ENCODE measurements at places on chromosomes 11 and 22. TPM values are rescaled to one million over a fixed set of nuclear protein-coding genes. Genes with fewer than 3 reads are reported as not detected.

- no peaks in the 10 kb centered on the region for H3K36me3 ChIP-seq
- H3K27me3 ChIP-seq, result no peaks in the 10 kb centered on the region
- H3K4me3 ChIP-seq, result peak overlapping the region; percentile 47
- no peaks in the 10 kb centered on the region for H3K4me1 ChIP-seq
- no peak for DNase-seq
These were observed 868.5 kb downstream of the TBC1D22A start for GRCh38 chr22:47630741-47631534.

- H3K27ac ChIP-seq, result no peak overlapping the region
- H3K4me1 ChIP-seq, result peaks cover 3% of the 10 kb centered on the region
- no peak overlapping the region for H3K4me3 ChIP-seq
- no peaks in the 10 kb centered on the region for H3K36me3 ChIP-seq
- H3K27me3 ChIP-seq, result no peaks in the 10 kb centered on the region
These were observed 90.8 kb upstream of the APOA1 start for GRCh38 chr11:116928102-116928777.

GRCh38 chr11:57476047-57476756 lies 15.9 kb downstream of the RTN4RL2 start:
- H3K4me3 ChIP-seq, result peak overlapping the region; percentile 34
- H3K36me3 ChIP-seq, result no peaks in the 10 kb centered on the region
- H3K27me3 ChIP-seq, result peaks cover 15% of the 10 kb centered on the region
- DNase-seq, result no peak

GRCh38 chr11:72872012-72872411 lies 57.8 kb downstream of the ATG16L2 start:
- no peak for DNase-seq
- H3K4me1 ChIP-seq, result no peaks in the 10 kb centered on the region
- H3K27ac ChIP-seq, result no peak overlapping the region
- no peaks in the 10 kb centered on the region for H3K36me3 ChIP-seq
- no peak overlapping the region for H3K4me3 ChIP-seq

DNA sequence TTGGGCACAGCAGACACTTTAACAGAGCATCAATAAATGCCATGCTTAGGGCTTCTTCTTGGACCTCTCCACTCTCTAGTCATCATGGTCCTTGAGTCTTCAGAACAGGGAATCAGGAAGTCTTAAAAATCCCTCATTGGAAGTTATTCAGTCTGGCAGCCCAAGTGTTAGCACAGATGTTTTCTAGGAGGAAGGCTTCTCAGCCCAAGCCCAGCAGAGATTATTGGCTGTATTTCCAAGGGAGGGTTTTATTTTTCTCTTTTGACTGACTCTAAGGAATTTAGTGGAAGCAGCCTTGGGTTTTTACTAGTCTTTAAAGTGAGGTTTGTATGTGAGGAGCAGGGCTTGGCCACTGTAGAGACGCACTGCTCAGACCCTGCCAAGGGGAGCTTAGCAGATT lies 41.9 kb downstream of the CEP164 start:
- H3K4me3 ChIP-seq, result no peak overlapping the region
- no peak for DNase-seq
- H3K4me1 ChIP-seq, result no peaks in the 10 kb centered on the region

- no peaks in the 10 kb centered on the region for H3K27me3 ChIP-seq
- H3K27ac ChIP-seq, result no peak overlapping the region
- no peak for DNase-seq
- H3K4me3 ChIP-seq, result no peak overlapping the region
- peaks cover 4% of the 10 kb centered on the region for H3K4me1 ChIP-seq
- H3K36me3 ChIP-seq, result no peaks in the 10 kb centered on the region
These were observed 25.4 kb upstream of the MUC5B start for GRCh38 chr11:1197431-1197885.

GRCh38 chr11:45165386-45165785 lies 18.9 kb downstream of the PRDM11 start:
- H3K36me3 ChIP-seq, result no peaks in the 10 kb centered on the region
- peaks cover 3% of the 10 kb centered on the region for H3K4me1 ChIP-seq
- no peaks in the 10 kb centered on the region for H3K27me3 ChIP-seq

GRCh38 chr11:132123449-132123848 lies 753.0 kb downstream of the NTM start:
- H3K27me3 ChIP-seq, result peaks cover 5% of the 10 kb centered on the region
- no peak overlapping the region for H3K27ac ChIP-seq
- no peaks in the 10 kb centered on the region for H3K4me1 ChIP-seq
- no peak overlapping the region for H3K4me3 ChIP-seq
- no peaks in the 10 kb centered on the region for H3K36me3 ChIP-seq

GRCh38 chr22:22855617-22856308 lies 31.9 kb upstream of the IGLL5 start:
- H3K4me3 ChIP-seq, result no peak overlapping the region
- no peaks in the 10 kb centered on the region for H3K36me3 ChIP-seq
- H3K27ac ChIP-seq, result no peak overlapping the region

GRCh38 chr11:72338741-72339140 lies 94.8 kb upstream of the PHOX2A start:
- no peaks in the 10 kb centered on the region for H3K4me1 ChIP-seq
- no peaks in the 10 kb centered on the region for H3K36me3 ChIP-seq
- H3K27ac ChIP-seq, result no peak overlapping the region
- no peaks in the 10 kb centered on the region for H3K27me3 ChIP-seq
- no peak for DNase-seq

DNA sequence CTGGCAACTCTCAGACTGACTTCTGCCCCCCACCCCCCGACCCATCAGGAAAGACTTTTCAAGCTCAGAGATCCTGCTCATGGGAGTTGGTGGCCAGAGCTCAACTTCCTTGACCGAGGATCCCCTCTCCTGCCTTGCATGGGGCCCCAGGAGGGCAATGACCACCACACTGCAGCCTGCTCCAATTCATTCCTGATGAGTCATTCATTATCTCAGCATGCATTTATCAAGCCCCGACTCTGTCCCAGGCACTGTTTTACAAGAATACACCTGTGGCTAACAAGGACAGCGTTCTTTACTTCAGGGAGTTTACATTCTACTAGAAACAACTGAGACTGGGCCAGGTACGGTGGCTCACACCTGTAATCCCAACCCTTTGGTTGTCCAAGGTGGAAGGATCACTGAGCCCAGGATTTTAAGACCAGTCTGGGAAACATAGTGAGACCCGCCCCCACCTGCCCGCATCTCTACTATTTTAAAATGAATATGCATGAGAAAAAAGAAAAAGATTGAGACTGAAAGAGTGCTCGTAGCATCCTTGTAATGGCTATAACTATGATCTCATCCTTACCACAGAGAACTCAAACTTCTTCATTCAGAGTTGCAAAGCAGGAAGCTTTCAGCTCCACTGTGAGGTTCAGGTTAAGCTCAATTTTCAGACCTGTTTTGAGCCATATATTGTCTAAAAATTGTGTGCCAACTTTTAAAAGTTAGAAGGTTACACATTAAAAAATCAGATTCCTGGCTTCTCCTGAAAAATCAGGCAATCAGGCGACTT lies 60.4 kb downstream of the FEZ1 start:
- H3K27me3 ChIP-seq, result peaks cover 21% of the 10 kb centered on the region
- no peaks in the 10 kb centered on the region for H3K36me3 ChIP-seq
- no peak overlapping the region for H3K4me3 ChIP-seq
- DNase-seq, result no peak
- H3K27ac ChIP-seq, result no peak overlapping the region

DNA sequence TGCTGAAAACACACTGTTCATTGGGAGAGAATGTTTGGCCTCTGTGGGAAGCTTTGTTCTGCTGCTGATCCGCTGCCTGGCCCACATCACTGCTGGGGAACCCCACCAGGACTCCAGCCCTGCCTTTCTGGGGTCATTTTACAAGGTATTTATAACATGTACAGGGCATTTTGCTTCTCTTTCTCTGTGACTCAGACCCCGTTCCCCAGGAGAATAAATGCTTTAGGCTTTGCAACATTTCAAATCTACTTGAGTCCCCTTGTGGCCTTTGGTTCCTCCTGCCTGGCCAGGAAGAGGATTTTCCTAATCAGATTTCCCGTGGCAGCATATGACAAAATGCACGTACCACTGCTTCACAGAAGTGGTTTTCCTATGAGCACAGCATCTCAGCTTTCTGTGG lies 43.0 kb downstream of the BTG4 start:
- H3K27ac ChIP-seq, result no peak overlapping the region
- no peaks in the 10 kb centered on the region for H3K4me1 ChIP-seq
- no peaks in the 10 kb centered on the region for H3K36me3 ChIP-seq

- H3K27me3 ChIP-seq, result no peaks in the 10 kb centered on the region
These were observed 115.6 kb downstream of the SLC1A2 start for GRCh38 chr11:35303596-35304385.

DNA sequence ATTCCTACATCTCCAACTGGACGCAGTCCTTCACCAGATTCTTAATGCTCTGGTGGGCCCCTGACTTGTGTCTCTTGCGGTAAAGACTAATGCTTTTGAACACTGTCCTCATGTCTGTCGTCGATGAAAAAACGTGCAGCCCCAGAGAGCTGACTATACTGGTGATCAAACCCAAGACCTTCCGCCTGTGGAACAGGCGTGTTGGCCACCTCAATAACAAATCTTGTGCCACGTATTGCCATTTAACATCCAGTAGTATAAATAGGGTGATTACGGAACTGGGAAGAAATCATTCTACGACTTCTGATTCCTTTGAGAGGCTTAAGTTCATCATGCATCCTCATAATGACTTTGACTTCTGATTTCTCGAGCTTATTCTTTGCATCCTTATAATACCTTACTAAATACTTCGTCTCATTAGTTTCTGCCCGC lies 45.6 kb downstream of the OR4D9 start:
- H3K36me3 ChIP-seq, result no peaks in the 10 kb centered on the region
- peak overlapping the region; percentile 81 for H3K27ac ChIP-seq
- DNase-seq, result no peak
- peak overlapping the region; percentile 96 for H3K4me3 ChIP-seq
- no peaks in the 10 kb centered on the region for H3K27me3 ChIP-seq

The PANX1 gene
- total RNA-seq, result 59.3 TPM

The MMP12 gene
- not detected for total RNA-seq

The RASL10A gene
- total RNA-seq, result 2.6 TPM

The SLC25A18 gene
- 3.9 TPM for total RNA-seq

The PGM2L1 gene
- total RNA-seq, result 33.1 TPM

The MMP10 gene
- total RNA-seq, result not detected

The RASSF10 gene
- total RNA-seq, result not detected

The OR6A2 gene
- total RNA-seq, result 0.15 TPM
